ENCODE measurements at places on chromosomes 13 and 19.

- DNase-seq = no peak
These were observed 3.4 kb upstream of the CILP2 start for GRCh38 chr19:19534556-19535265.

- DNase-seq = no peak
These were observed 97.4 kb downstream of the STK24 start for GRCh38 chr13:98479496-98480003.

DNA sequence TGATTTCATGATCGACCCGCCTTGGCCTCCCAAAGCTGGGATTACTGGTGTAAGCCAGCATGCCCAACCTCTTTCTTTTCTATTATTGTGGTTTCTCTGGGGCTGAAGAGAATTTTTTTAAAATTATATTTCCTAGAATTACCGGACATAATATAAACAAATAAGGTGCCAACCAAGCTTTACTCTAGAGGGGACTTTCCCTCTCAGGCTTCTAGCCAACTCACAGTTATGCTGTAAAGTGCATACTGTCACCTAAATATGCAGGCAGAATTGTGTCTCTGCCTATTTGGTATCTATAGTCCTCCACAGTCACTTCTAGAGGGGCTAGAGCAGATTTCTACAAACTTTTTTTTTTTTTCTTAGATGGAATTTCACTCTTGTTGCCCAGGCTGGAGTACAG, 41.6 kb upstream of the ZNF681 start:
- DNase-seq = no peak

DNA sequence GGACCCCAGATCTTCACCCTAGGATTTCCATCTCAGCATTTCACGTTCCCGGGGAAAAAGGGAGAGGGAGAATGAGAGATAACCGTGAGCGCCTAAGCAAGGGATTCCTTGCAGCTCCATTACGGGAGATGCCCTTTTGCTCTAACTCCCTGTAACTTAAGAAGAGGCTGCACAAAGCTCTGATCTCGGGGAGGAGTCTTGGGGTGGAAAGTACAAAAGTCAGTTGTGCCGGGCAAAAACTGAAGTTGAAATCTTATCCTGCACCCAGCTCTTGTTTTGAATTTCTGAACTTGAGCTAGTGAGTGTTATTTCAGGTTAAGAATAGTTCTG, 256.4 kb upstream of the SOX21 start:
- no peak for DNase-seq

GRCh38 chr13:112992931-112993680, 24.1 kb downstream of the MCF2L start:
- DNase-seq = no peak

DNA sequence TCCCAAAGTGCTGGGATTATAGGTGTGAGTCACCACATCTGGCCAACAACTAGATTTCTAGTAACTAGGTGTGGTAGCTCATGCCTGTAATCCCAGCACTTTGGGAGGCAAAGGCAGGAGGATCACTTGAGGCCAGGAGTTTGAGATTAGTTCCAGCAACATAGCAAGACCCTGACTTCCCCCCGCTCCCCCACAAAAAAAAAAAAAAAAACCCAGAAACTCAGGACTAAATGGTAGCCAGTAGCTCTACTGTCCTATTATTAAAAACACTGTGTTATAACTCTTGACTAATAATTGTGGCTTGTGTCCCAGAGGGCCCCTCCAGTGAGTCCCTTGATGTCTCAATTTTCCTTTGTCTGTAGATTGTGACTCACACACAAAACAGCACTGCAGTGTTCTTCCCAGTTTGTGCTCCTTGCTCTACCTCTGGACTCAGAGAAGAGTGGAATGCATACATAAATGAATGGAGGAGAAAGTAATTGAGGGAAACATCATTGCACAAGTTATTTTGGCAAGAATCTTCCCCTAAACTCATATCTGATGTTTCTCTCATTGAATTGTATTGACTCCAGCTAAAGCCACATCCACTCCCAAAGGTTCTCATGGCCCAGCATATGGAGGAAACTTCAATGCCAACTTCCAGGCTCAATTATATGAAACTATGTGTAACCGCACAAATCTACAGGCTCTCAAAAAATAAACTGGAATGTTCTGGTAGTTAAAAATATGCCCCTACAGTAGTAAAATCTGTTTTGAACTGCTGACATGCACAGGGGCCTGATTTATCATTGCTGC, 8.8 kb downstream of the TPT1 start:
- DNase-seq = no peak

- DNase-seq = no peak
These were observed 58.9 kb downstream of the UBL3 start for GRCh38 chr13:29791508-29791907.
